Osteoblast (primary cell): ENCODE measurements at places on chromosomes 1 and 21. TPM values are rescaled to one million over a fixed set of nuclear protein-coding genes. Genes with fewer than 3 reads are reported as not detected.

The OR2T33 gene
- total RNA-seq = not detected in 2 replicates

The MYCL gene
- total RNA-seq = 0.72 and 0.88 TPM in 2 replicates

The SLC16A4 gene
- 76.0 and 90.2 TPM in 2 replicates for total RNA-seq

The APOBEC4 gene
- under 0.01 TPM in 1 of 2 replicates, not detected in the other for total RNA-seq

The POU2F1 gene
- total RNA-seq = 11.6 and 13.6 TPM in 2 replicates

The CELSR2 gene
- 1.4 and 1.5 TPM in 2 replicates for total RNA-seq

The PLCH2 gene
- under 0.01 TPM in 1 of 2 replicates, not detected in the other for total RNA-seq

The ALX3 gene
- not detected in 2 replicates for total RNA-seq

The ODR4 gene
- 13.8 and 24.2 TPM in 2 replicates for total RNA-seq

The LAMB3 gene
- total RNA-seq = 5.4 and 9.7 TPM in 2 replicates

The MSH4 gene
- total RNA-seq = under 0.01 and 0.29 TPM in 2 replicates

The PLA2G2C gene
- not detected in 2 replicates for total RNA-seq

The ZC3H11A gene
- total RNA-seq = 109 and 128 TPM in 2 replicates

The OR10Z1 gene
- not detected in 2 replicates for total RNA-seq

The MFSD2A gene
- 3.5 and 3.6 TPM in 2 replicates for total RNA-seq

The SLAMF9 gene
- total RNA-seq = not detected in 2 replicates

The OR2L8 gene
- total RNA-seq = not detected in 2 replicates

The OR2T29 gene
- not detected in 2 replicates for total RNA-seq

The ITGB2 gene
- 13.3 and 15.2 TPM in 2 replicates for total RNA-seq

The RGS13 gene
- total RNA-seq = not detected in 2 replicates

The TMEM269 gene
- total RNA-seq = under 0.01 TPM in 2 replicates

The PLA2G2F gene
- not detected in 2 replicates for total RNA-seq

The BECN2 gene
- not detected in 2 replicates for total RNA-seq

The PODN gene
- total RNA-seq = 43.3 and 52.8 TPM in 2 replicates
